Left cardiac atrium (tissue), 4 donors: ENCODE measurements at places on chromosomes 11 and 22. TPM values are rescaled to one million over a fixed set of nuclear protein-coding genes. Genes with fewer than 3 reads are reported as not detected.

- DNase-seq = no peak
Measured at GRCh38 chr11:125344846-125345420, 151.1 kb downstream of the FEZ1 start.

DNA sequence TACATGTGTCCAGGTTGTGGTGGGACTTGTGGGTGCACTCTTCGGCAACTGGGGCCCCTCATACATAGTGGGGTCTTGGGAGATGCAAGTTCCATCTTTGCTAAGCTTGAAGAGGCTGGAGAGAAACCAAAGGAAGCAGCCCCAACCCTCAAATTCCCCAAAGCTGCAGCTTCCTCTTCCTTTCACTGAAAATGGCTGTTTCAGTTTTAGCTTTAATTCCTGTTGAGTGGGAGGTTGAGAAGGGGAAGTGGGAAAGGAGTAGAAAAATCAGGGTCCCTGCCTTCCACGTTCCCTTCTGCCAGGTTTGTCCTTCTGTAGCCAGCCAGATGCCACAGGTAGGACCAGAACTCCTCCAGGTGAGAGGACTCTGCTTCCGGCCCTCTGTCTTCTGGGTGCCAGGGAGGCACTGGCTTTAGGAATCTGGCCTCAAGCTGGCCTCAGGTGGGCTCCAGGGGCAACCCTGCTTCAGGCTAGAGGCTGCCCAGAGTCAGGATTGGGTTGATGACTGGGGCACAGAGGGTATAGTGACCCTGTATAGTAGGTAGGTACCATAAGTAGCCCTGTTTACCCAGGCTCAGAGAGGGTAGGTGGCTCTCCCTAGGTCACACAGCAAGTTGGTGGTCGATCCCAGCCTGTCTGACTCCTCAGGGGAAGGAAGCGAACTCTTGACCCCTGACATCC lies 16.2 kb downstream of the P2RY6 start:
- no peak for DNase-seq

The CCDC81 gene
- 0.65 TPM for total RNA-seq

DNA sequence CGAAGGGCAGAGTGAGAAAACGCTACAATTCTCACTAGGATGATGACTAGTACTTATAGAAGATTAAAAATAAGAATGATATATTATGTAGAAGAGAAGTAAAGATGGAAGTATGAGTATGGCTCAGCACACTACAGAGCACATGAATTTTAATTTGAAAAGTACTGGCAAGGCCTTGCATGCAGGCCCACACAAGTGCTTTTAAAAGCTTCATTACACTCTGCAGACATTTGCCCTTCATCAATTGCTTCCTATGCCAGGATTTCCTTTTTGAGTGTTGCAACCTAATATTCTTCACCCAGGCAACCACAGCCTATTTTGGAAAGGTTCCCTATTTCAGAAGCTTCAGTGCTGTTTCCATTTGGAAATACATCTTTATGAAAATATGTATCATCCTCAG lies 81.1 kb downstream of the LARGE2 start:
- DNase-seq = no peak

DNA sequence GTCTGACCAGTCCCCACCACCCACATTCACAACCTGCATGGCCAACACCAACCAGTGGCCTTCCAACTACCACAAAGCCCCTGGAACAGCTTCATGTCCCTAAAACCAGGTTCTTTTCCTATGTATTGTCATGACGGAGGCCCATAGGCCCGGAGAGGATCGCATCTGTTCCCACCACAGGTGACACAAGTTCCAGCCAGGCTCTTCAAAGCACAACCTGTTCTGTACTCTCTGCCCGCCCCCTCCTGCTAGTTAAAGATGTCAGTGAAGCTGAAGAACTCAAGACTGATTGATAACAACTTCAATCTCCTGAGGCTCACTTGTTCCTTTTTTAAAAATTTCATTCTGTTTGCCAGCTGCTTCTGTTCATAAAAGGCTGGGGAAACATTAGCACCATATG lies 121.1 kb upstream of the GUCY1A2 start:
- no peak for DNase-seq

GRCh38 chr11:44029977-44030911 lies 17.5 kb upstream of the ACCSL start:
- peak; percentile 56 for DNase-seq

- no peak for DNase-seq
Measured at GRCh38 chr11:44976576-44976975, 25.9 kb upstream of the TP53I11 start.

The HOATZ gene
- total RNA-seq = not detected

- no peak for DNase-seq
Measured at GRCh38 chr11:33689085-33689484, 11.5 kb downstream of the C11orf91 start.

GRCh38 chr11:35664977-35665441 lies 2.4 kb downstream of the TRIM44 start:
- no peak for DNase-seq

GRCh38 chr11:87368858-87369480 lies 331.2 kb downstream of the TMEM135 start:
- no peak for DNase-seq

- DNase-seq = peak; percentile 86
Measured at GRCh38 chr11:76670485-76671236, at the start of gene LRRC32. Gene LRRC32 (minus strand): TSS chr11:76670747. CDS start chr11:76665954, 4,793 bp downstream.
